ENCODE measurements at places on chromosomes 5 and 9.
A peak's percentile ranks its signal among the peaks of the same experiment; 100 is the strongest.

DNA sequence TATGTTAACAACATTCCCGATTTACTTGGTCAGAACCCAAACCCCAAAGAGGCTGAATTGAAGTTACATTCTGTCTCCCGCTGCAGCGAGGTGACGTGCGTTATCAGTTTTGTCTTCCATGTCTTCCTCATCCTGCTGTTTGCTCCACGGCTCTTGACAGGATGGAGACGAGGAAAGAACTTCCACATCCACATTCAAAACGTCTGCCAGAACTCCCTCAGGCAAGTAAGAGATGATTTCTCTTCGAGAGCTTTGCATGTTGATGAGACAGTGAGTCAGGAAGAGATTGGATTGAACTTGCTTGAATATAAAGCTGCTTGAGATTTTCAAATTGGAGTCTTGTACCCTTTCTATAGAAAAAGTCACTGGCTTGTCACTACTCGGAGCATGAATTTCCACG lies 242.6 kb downstream of the AUH start:
- DNase-seq, result no peak

DNA sequence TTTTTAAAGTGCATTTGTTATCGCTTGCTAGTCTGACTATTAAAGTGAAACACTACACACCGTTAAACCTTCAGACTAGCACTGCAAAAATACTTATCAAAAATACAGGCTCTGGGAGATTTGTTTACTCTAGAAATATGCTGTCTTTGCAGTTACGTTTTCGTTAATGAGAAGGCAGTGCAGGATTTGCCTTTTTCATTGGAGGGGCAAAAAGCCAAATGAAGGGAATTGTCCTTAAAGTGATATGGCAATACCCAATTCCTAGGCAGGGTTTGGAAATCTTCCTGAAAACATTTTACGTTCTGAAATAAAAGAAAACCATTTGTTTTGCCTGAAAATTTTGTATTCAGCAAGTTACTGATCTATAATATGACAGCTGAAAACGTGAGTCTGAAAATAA lies 1800.2 kb downstream of the MAT2B start:
- no peak for DNase-seq

GRCh38 chr5:10726913-10727517 lies 34.0 kb downstream of the DAP start:
- no peak for DNase-seq

DNA sequence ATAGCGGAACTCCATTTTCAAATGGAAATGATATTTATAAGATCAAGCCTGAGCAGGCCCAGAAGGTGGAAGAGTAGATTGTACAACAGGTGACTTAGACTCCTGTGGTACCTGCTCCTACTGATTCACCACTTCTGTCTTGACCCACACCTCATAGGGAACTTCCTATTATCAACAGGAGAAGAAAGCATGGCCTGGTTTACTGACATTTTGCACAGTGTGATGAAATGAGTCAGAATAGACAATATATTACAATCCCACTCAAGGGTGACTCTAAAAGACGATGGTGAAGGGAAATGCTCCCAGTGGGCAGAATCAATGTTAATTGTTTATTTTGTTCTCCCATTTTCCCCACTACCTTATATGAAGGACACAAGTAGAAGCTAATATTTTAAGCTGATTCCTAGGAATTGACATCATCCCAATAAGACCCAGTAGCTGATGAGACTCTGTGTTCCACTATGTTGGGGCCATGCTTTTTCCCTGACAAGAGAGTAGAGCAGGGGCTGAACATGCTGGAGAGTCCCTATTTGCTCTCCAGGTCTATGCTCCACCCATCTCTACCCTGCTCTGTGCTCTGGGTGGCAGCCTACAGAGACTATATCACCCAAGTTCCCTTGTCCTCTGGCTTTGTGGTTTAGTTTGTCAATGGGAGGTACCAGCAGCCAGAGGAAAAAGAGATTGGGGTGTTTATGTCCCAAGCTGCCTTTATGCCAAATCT lies 163.4 kb upstream of the FSTL4 start:
- DNase-seq, result no peak

DNA sequence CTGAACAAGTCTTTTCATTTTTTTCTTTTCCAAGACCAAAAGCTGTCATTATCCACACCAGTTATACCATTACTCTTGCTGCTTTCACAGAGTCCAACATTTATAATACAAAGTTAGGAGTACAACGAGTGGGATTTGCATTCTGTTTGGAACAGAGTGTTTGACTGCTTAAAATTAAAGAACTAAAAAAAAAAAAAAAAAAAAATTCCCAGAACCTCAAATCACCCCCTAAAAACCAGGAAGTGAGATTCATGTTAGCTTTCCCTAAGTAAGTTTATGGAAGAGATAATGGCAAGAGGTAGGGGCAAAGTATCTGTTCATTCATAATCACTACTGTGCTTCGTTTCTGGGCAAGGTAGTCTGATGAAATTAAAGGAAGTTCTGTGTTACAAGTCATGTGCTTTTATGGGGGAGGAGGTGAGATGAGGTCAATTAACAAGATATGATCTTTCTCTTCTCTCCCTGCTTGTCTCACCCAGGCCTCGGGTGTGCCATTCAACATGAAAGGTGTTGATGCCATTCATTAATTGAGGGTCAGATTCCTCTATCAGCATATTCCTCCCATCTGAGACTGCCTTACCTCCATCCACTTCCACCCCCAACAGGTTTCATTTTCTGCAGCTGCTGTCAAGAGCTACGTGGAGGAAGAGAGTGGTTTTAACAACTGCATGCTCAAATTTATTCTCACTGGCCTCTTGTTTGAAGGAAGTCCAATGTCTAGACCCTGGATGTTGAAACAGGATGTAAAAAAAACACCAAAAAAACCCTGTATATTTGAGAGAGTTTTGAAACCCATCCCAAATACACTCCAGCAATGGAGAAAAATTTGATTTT lies 58.1 kb downstream of the MARCHF3 start:
- peak; percentile 73 for DNase-seq

DNA sequence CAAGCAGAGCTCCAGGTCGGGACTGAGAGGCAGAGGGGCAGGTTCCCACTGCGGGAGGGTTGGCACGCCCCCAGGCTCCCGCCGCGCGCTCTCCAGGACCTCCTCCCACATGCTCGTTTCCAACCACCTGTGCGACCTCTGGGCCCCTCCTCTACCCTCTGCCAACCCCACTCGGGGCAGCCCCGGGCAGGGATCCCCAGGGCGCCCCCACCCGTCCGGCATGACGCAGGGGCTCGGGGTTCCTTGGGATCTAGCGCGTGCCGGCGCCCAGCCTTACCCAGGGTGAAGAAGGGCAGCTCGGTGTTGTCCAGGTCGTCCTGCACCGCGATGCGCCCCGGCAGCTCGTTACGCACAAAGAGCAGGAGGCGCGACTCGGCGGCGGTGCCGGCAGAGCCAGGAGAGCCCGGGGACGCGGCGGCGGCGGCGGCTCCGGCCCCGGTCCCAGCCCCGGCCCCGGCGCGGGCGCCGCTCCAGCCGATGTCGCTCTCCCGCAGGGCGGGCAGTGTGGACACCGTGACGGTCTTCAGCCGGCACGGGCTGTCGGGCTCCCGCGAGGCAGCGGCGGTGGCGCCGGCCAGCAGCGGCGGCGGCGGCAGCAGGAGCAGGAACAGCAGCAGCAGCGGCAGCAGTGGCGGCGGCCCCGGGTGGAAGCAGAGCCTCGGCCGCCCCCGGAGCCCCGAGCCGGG lies 494 bp downstream of the ASTN2 start:
- DNase-seq, result no peak

- DNase-seq, result no peak
Measured at GRCh38 chr9:105290418-105290817, 46.0 kb downstream of the SLC44A1 start.

- no peak for DNase-seq
Measured at GRCh38 chr5:142979636-142980035, 209.5 kb downstream of the ARHGAP26 start.

GRCh38 chr5:41067714-41068568 lies 3.2 kb downstream of the MROH2B start:
- DNase-seq, result no peak

GRCh38 chr9:107036367-107036766 lies 173.4 kb downstream of the ZNF462 start:
- DNase-seq, result no peak

DNA sequence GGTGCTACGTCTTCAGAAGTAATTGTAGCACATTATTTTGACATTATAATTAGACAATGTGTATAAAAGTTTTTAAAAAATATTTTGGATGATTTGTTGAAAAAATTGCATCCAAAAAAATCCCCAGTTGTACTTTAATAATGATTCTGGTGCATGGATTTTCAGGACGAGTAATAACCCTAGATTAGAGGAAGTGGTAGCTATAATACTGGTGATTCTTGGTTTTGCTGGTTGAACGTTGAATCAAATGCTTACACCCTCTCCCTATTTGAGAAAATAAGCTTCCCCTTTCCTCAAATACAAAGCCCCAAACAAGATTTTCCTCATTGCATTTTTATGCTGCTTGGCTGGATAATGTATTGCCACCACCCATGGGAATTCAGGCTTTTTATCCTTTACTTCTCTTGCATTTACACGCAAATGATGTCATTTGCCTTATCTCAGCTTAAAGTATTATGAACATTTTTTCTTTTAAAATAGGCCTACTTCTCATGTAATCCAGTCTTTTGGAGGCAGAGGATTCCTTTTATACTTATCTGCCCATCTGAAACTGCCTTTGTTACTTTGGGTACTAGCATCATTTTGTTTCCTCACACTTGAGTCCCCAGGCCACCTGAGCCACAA lies 86.3 kb downstream of the UBE2R2 start:
- no peak for DNase-seq

- DNase-seq, result no peak
Measured at GRCh38 chr5:179234563-179235135, 110.6 kb downstream of the ADAMTS2 start.

DNA sequence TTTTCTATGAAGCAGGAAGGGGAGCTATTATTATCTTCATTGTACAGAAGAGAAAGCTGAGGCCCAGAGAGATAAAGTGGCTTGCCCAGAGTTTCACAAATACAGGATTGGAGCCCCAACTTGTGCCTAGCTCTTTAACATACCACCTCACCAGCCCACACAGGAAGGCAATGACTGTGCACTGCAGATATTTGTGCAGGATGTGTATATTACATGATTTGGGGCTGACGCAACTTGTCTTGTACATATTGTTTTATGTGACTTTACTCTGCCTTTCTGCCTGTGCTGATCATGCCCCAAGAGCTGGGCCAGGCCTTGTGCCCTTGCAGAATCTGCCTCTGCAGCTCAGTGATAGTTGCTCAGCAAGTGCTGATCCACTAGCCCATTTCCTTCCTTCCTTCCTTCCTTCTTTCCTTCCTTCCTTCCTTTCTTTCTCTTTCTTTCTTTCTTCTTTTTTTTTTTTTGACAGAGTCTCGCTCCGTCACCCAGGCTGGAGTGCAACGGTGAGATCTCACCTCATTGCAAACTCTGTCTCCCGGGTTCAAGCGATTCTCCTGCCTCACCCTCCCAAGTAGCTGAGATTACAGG lies 106.6 kb upstream of the TBCA start:
- no peak for DNase-seq

- DNase-seq, result no peak
Measured at GRCh38 chr9:69667306-69667705, 4.9 kb downstream of the APBA1 start.

DNA sequence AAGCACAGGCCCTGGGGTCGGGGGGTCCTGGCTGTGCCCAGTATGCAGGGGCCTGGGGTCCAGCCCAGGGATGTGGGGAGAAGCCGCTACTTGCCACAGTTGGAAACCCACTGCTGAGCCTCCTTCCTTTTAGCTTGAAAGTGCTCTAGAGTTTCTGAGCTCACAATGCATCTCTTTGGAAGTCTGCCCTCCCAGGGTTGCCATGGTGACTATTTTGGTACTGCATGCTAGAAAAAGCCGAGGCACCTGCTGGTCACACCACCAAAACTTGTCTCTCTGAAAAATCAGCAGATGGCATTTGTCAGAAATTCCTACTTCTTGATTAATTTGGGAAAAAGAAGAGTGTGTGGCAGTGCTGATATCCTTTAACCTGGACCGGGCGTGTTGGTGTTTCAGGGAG lies 151.8 kb downstream of the SEC61B start:
- no peak for DNase-seq

GRCh38 chr9:37555786-37556185 lies 20.4 kb downstream of the FBXO10 start:
- DNase-seq, result no peak

GRCh38 chr9:89866701-89867100 lies 261.9 kb downstream of the GADD45G start:
- no peak for DNase-seq

- DNase-seq, result peak; percentile 34
Measured at GRCh38 chr5:40378396-40379177, 301.1 kb upstream of the PTGER4 start.

- no peak for DNase-seq
Measured at GRCh38 chr5:176693477-176693851, 46.2 kb downstream of the TSPAN17 start.

DNA sequence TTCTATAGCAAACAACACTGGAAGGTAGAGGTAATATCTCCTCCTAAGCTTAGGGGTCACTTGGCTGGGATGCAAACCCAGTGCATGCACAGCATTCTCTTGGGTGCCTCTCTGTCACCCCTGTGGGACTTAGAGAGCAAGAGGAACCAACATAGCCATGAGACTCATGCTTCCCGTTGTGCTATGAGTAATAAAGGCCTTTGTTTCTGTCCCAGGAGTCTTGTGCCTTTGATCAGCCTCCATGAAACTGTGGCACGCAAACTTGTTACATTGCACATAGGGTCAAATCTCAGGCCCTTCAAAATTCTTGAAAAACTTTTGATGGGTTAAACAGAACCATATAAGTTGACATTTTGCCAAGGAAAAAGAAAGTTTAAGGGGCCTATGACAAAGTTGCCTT lies 272.8 kb downstream of the TAF11L14 start:
- DNase-seq, result no peak

- DNase-seq, result no peak
Measured at GRCh38 chr5:89758146-89758545, 651.4 kb downstream of the CETN3 start.

DNA sequence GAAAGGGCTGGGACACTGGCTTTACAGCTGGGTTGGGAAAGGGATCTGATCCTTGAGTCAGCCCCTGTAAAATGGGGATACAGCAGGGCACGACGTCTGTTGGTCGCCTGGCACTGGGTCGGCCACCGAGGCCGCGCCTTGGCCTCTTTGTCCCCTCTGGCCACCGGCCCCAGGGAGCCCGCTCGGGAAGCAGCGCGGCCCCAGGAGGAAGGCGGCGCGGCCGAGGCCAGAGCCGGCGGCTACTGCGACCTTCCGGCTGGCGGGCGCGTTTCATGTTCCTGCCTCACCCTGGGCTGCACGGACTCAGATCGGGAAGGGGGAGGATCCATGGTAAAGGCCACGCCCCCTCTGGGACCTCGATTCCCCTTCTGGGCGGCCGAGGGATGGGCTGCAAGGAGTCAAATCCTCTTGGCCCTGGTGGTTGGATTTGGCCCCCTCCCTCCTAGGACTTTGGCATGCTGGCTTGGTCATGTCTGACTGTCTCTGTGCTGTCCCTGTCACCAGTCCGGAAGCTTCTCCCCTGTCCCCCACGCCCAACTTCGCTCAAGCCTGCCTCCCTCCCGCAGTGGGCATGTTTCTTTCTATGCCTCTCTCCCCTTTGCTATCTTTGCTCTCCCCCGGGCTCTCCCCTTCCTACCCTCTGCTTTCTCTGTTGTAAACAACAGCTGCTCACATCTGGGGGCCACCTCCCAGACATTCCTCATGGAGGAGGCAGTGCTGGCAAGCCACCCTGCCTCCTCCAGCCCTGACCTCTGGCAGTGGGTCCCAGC lies 25.8 kb downstream of the FPGS start:
- DNase-seq, result no peak
